ENCODE measurements at places on chromosomes 12 and 14. TPM values are rescaled to one million over a fixed set of nuclear protein-coding genes. Genes with fewer than 3 reads are reported as not detected.

DNA sequence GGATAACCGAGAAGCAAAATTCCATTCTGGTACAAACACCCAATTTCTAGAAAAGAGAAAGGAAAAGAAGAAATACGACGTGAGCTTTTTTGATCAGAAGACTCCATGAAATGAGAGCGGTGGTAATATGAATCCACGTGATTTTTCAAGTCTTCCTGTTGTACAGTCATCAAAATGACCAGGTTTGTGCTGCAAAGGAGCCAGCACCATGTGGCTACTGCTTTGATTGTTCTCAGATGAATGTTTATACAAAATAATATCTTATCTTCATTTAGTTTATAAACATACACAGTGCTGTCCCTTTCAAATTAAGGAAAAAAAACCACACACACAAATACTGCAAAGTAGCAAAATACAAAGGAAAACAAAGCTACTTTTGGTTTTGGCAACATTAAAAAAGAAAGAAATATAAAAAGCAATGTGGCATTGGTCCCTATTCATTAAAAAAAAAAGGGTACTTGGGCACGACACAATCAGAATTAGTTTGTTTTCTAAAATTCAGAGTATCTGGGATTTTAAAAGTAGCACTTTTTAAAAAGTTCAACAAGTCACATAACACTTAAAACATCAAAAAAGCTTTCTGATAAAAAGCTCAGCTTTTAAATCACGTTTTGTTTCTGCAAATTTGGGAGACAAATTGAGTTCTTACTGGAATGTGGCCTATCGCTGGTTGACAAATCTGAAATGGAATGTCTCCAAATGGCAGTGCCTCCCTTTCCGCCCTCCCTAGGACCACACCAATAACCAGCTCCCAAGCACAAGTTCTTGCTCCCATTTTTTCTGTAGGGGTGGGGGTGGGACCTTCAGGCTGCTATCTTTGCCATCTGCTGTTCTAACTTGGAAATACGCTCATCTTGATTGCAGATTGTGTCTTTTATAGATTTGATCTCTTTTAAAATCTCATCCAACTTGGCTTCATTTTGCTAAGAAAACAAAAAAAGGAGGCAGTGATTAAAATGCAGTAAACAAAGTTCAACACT is 13.2 kb upstream of the SELPLG start:
- DNase-seq, result no peak

- DNase-seq, result no peak
Measured at GRCh38 chr12:93226361-93226760, 151.4 kb upstream of the NUDT4 start.

- DNase-seq, result no peak
Measured at GRCh38 chr14:31263485-31264133, 56.0 kb upstream of the HECTD1 start.

DNA sequence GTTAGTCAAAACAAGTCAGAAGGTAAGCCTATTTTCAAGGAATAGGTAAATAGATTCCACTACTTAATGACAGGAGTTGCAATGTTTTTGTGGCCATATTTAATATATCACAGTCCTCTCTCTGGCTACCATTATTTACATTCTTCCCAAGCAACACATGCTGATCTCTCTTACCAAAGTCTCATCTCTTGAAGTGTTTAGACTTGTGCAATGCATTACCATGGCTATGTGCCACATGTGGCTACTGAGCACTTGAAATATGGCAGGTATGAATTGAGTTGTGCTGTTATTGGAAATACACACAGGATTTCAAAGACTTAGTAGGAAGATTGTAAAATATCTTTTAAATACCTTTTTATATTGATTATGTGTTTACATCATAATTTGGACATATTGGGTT is 262.4 kb upstream of the PDE3A start:
- DNase-seq, result no peak

GRCh38 chr14:25150934-25151790 is 101.2 kb upstream of the STXBP6 start:
- no peak for DNase-seq

DNA sequence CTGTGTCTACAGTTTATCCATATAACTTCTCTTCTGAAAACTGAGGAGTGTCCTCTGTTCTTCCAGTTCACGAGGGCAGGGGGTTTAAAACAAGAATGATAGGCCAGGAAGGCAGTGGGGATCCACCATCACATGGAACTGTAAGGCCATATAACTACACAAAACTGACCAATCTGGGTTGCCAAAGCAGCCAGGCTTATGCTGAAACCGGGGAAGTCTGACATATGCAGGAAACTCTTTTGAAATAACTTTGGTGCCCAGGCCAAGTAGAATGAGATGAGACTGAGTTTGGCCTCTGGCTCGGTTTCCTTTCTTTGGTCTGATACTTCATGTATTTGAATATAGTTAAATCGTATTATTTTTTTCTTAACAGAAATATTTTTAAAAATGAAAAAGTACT is 18.0 kb upstream of the ATF1 start:
- no peak for DNase-seq

GRCh38 chr12:39199351-39199750 is 243.6 kb downstream of the KIF21A start:
- no peak for DNase-seq

- no peak for DNase-seq
Measured at GRCh38 chr12:54526812-54527630, 22.4 kb upstream of the PDE1B start.

DNA sequence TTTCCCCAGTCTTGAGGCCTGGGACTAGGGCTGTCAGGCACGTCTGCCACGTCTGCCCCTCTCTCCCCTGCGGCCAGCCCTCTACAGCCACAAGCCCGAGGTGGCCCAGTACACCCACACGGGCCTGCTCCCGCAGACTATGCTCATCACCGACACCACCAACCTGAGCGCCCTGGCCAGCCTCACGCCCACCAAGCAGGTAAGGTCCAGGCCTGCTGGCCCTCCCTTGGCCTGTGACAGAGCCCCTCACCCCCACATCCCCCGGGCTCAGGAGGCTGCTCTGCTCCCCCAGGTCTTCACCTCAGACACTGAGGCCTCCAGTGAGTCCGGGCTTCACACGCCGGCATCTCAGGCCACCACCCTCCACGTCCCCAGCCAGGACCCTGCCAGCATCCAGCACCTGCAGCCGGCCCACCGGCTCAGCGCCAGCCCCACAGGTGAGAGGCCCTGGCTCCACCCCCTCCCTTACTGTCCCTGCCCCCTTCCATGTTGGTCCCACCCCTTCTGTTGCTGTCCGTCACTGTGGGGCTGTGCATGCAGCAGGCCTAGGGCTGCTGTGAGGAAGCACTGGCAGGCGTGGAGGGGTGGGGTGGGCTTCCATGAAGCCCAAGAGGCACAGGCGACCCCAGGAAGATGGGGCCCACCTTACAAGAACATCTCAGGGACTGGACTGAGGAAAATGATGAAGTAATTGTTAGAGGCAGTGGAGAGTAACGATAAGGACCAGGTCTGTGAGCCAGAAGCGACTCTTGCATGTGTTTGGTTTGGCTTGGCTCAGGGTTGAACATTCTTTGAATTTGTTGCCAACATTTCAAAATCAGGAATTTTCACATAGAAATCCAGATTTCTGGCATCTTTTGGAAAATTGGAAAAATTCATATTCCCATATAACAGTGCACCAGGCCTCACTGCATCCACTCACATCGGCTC is 16.8 kb downstream of the C12orf43 start:
- no peak for DNase-seq

DNA sequence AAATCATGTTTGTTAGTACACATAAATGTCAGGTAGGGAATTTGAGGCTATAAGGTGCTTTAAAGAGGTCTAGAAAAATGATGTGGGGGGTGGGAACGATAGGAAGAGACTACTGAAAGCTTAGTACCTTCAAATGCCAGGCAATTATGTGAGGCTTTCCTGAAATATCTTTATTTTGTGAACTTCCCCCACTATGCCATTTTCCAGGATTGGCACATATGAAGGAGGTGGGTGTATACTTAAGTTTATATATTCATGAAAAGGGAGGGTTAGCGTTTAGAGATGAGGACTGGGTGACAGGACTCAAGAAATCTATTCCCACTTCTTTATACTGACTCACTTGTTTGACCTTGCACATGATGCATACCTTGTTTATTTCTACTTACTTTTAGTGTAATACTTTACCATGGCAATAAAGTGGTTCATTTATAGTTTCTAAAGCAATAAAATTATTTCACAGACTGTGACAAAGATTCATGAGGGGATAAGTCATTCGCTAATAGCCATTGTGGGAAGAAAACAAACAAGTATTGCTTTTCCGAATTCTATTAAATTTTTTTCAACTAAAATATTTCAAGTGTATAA is 77.1 kb downstream of the PLEKHA5 start:
- no peak for DNase-seq

DNA sequence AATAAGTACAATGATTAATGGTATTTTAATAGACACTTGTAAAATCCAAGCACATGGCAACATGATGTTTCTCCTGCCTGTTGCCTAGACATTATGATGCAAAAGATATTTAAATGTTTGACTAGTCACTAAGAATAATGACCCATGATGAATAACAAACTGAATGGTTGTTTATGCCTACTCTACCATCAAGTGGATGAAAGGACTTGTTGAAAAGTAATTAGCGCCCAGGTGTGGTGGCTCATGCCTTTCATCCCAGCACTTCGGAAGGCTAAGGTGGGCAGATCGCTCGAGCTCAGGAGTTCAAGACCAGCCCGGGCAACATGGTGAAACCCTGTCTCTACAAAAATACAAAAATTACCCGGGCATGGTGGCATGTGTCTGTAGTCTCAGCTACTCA is 30.7 kb downstream of the KIF21A start:
- DNase-seq, result no peak

DNA sequence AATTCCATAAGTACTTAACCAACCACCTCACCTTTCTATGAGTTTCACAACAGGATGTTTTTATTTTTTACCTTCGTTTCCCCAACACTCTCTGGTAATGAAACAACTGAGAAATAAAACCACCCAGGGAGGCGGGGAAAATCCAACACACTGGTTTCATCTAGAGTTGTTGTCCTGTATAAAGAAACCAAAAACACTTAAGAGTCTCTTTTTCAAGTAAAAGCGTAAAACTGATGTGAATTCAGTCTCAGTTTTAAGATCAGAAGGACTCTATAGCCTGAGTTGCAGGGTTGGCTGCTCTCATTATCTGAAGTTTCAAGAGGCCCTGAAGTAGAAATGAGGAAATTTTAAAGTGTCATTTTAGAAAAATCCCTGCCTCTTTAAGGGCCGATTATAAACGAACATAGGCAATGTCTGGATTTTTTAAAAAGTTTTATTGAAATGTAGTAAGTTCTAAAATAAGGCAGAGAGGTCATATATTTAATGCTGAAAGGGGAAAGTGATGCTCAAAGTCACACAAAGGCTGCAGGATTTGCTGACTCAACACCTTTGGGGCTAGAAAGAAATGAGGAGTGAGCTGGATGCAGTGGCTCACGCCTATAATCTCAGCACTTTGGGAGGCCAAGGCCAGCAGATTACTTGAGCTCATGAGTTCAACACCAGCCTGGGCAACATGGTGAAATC is 27.2 kb downstream of the HIGD1C start:
- no peak for DNase-seq

GRCh38 chr12:2833327-2833726 is 1.5 kb downstream of the NRIP2 start:
- no peak for DNase-seq

DNA sequence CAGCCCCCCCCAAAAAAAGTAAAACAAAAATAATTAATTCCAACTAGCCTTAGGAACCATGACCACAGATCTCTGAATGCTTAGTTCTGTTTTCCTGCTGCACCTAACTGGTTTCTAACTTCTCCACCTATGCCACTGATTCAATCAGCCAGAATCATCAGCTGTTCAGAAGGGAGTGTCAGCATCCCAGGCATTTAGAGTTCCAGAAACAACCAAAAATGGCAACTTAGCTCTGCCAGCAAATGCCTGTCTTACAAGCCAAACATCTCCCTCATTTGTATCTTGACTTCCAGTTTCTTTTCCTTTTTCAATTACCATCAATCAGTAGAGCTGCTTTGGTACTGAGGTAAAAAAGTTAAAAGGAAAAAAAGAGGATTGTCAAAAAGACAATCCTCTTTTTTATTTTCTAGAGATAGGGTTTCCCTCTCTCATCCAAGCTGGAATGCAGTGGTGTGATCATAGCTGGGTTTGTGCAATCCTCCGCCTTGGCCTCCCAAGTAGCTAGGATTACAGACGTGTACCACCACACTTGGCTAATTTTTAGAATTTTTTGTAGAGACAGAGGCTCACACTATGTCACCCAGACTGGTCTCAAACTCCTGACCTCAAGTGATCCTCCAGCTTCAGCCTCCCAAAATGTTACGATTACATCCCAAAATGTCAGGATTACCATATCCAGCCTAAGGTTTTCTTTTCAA is 45.2 kb upstream of the ISM2 start:
- DNase-seq, result no peak

DNA sequence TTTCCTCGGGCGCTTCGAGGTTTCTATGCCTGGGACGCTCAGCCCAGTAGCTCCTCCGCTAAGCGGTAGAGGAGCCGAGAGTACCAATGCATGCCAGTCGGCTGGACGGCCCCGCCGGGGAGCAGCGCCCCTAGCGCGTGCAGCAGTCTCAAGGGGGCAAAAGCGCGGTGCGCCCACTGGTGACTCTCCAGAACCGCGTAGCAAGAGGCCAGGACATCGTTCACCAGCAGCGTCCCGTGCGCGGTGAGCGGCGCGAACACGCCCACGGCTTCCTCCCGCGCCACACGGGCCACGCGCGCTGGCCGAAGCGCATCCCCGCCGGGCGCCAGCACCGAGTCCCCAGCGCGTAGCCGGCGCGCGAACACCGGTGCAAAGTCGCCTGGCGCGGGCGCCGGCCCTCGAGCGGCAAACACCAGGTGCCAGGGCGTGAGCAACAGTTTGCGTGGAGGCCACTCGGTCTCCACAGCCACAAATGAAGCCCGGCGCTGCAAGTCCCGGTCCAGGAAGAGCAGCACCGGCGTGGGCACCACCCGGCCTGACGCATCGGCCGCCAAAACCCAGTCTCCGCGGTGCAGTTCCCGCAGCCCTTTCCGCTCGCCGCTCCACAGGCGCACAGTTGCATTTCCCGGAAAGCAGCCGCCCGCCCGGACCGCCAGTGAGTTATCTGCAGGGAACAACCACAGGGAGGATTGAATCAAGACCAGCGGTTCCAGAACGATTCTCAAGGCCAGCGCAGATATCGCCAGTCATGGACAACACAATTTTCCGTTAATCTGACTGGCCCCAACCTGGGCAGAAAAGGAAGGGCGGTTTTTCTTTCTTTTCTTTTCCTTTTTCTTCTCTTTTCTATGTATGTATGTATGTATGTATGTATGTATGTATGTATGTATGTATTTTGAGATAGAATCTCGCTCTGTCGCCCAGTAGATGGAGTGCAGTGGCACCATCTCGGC is 4.5 kb downstream of the DHH start:
- no peak for DNase-seq

Gene NPFF
- total RNA-seq, result not detected

Gene PMEL
- total RNA-seq, result 0.49 TPM

Gene CSRNP2
- 38.4 TPM for total RNA-seq

Gene GPR135
- 6.8 TPM for total RNA-seq

Gene NKX2-1
- total RNA-seq, result 0.22 TPM

Gene ZFHX2
- 7.4 TPM for total RNA-seq

Gene BIN2
- total RNA-seq, result 11.2 TPM

Data from sciatic nerve (tissue), 2 donors.